ENCODE measurements at places on chromosomes 12 and 14.

DNA sequence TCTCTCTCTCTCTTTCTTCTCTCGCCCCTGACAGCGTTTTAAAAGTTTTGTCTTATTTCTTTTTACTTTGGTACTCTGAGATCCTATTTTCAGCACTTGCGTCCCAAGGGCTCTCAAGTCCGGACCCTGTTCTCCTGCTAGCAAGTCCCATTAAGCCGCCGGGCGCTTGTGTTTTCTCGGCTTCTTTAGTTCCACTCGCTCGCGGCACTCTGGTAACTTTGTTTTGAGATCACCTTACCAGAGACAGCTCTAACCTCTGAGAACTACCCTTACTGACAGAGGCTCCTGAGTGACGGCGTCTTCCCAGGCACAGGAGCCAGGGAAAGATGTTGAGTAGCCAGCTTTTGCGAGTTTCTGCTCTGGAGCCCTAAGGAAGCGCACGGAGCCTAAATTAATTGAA is 2.7 kb upstream of the MYF5 start:
- no peak for DNase-seq

DNA sequence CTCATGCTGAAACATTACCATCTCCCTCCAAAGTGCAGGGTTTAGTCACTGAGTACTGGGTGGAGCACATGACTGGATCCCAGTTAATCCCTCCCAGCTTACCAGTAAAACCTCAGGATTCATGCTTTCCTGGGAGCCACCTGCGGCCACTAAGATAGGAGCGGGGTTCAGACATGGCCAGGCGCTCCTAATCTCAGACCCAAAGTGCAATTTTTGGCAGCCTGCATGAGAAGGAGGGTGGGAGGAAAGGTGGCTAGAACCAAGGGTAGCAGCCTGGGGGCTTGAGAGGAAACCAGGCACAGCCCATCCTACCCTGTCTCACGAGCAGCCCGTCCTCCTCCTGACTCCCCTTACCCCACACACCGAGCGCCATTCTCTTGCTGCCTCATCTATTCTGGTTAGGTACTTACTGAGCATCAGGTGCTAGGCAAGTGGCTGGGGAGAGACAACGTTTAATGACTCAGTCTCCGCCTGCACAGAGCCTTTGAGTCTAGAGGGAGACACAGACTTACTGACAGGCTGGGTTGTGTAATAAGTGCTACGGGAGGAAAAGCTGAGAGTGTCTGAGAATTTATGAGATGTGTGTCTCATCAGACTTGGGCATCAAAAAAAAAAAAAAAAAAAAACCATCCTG is 9.9 kb downstream of the GPRC5A start:
- DNase-seq = no peak

GRCh38 chr14:60093606-60094005 is 1.9 kb downstream of the PCNX4 start:
- DNase-seq = no peak

GRCh38 chr12:5856692-5857091 is 88.4 kb downstream of the ANO2 start:
- no peak for DNase-seq

DNA sequence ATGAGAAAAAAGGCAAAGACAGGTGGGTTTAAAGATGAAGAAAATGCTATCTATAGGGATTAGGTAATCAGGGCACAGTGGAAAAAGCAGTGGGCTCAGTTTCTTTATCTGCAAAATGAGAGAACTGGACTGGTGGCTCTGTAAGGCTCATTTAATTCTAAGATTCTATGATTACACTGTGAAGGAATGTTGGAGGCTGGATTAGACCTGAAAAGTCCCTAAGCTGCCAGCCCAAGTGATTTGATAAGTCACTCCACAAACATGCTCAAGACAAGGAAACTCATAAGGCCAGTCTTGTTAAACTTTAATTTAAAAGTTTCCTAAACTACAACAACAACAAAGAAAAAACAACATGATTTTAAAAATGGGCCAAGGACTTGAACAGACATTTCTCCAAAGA is 75.1 kb downstream of the DCAF5 start:
- DNase-seq = peak; percentile 51

- DNase-seq = no peak
Observed at GRCh38 chr14:60175255-60175902, 10.2 kb upstream of the DHRS7 start.

GRCh38 chr14:71086567-71086966 is 179.3 kb downstream of the PCNX1 start:
- no peak for DNase-seq

DNA sequence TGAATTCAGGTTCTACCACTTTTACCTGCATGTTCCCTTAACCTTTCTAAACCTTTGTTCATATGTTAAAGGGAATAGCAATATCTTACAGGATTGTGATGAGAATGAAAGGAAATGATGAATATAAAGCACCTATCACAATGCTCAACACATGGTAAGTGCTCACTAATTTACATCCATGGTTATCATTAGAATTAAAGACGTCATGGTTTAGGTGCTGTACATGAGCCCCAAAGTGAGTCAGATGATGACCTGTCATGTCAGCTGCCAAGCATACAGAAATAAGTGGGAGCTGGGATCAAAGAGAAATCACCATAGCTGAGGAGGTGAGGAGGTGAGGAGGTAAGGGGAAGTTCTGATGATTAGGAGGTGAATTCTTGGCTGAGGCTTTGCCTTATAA is 135.9 kb upstream of the ATP2B1 start:
- DNase-seq = no peak

DNA sequence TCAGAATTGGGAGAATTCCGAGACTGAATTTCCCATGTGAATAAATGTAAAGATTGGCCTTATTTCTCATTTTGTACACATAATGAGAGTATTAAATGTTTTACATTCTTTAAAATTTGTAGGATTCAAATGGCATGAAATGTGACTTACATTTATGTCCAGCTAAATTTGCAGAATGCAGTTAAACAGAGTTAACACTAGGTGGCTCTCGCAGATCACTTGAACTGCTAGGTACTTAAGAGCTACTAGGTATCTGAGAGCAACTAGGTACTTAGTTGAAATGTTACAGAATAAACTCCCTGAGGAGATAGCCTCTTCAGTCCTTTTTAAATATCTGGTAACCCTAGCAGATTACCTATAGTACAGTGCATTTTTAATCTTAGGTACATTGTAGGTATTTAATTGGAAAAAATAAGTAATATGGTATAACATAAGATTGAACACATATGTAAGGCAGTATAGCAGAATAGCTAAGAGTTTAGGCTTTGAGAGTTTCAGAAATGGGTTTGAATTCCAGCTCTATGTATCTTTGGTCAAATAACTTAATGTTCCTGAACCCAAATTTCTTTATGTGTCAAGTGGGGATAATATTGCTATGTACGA is 73.8 kb downstream of the KIAA0586 start:
- DNase-seq = peak; percentile 16

DNA sequence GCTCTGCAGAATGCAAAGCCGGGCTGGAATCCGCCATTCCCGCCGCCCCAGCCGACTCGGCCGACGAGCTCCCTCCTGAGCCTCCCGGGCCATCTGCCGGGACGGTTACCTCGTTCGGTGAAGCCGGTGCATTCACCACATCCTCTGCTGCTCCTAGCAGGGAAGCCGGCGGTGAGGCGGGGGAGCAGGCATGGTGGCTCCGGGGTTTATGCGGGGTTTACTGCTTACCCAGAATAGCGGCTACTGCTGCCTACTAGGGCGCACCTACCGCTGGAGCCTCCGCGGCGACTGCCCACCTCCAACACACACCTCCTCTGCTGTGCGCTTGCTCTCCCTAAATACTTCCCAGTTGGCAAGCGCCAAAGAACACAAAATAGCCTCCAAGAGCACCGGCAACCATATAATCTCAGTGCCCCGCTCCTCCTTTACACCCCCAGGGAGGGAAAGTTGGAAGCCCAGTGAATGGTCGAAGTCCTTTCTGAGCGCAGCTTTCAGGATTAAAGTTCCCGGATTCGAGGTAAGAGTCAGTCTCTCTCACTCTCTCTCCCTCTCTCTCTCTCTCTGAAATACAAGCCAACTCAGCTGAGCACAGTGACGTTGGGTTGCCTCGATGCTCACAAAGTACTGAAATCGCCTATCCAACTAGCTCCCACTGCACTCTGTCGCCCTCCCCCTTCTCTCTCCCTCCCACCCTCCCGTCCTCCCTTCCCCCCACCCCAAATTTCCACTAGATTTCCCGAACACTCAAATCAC is at the start of gene TBX5:
TBX5 (minus strand) TSS at position 626 of the 753 bp plus-strand sequence. CDS start 2,246 bp downstream, outside the sequence.
- no peak for DNase-seq

- DNase-seq = no peak
Observed at GRCh38 chr12:106113446-106113823, 25.3 kb downstream of the NUAK1 start.

DNA sequence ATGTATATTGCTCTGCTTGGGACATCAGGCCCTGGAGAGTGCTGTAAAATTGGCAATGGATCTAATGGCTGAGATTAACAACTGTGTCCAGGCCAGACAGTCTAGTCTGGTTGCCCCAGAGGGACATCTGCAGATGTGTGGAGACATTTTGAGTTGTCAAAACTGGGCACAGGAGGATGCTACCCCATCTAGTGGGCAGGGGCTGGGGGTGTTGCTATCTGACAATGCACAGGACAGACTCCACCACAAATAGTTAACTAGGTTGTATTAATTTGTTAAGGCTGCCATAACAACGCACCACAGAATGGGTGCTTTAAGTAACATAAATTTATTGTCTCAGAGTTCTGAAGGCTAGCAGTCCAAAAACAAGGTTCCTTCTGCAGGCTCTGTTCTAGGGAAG is 302.5 kb upstream of the AMIGO2 start:
- DNase-seq = no peak

- DNase-seq = no peak
Observed at GRCh38 chr14:104149617-104150135, 11.3 kb downstream of the KIF26A start.

GRCh38 chr12:81245907-81246570 is 168.2 kb downstream of the ACSS3 start:
- DNase-seq = no peak

GRCh38 chr14:74419086-74419485 is 6.9 kb downstream of the SYNDIG1L start:
- no peak for DNase-seq

GRCh38 chr12:33061844-33062243 is 165.3 kb upstream of the PKP2 start:
- DNase-seq = no peak

GRCh38 chr14:98368221-98368620 is 903.8 kb downstream of the BCL11B start:
- DNase-seq = no peak

DNA sequence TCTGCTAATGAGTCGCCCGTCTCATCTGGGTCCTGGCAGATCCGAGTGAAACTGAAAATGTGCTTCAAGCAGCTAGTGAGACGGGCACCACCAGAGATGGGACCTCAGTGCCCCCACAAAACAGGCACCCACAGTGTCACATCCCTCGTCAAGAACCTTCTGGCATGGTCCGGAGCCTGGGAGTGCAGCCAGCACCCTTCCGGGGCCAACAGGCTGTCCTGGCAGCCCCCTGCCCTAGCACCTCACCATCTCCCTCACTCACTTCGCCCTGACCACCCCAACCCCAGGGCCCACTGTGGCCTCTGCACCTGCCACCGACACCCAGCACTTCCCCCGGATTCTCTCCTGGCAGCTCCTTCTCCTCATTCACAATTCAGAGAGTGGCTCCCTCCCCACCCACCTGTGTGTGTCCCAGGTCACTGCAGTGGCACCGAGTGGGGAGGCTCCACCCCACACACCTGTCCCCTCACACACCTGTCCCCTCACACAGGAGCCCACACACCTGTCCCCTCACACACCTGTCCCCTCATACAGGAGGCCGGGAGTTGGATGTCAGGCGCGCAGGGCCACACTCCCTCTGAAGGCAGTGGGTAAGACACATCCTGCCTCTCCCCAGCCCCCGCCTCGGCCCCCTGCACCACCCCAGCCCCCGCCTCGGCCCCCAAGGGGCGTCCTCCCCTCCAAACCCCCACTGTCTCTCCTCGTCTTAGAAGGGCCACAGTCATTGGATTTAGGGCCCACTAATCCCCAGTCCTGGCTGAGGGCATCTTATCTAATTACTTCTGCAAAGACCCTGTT is 7.9 kb downstream of the GALNT9 start:
- DNase-seq = no peak

DNA sequence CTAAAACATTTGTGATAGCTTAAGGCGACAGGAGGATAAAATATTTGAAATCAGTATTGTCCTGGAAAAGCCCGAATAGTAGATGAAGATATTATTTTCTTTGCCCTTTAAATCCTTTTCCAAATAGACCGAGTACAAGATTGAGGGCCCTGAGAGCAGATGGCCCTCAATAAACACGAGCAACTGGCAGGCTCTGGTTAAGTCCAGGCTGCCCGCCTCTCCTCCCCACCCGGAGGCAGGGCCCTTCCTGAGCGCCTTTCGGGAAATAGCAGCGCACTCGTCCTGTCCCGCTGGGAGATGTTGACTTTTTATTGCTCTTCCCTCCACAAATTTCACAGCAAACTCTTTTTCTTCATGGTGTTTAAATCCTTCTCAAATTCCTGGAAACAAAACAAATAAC is 50.8 kb upstream of the MAX start:
- DNase-seq = no peak

DNA sequence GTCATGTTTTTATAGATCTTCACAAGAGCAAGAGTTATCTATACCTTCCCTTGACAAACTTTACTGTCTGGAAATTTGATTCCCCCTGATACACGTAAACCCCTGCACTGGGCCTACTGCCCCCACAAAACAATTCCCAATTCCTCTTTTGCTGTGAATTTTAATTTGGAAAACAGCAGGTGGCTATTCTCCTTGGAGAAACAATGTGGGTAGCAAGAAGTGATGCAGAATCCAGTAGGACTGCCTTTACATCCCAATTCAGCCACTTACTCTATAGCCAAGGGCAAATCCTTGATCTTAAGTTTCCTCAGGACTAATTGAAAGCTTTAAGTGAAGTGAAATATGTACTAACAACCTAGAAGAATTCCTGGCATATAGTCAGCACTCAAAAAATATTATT is 129.3 kb downstream of the ACSS3 start:
- no peak for DNase-seq

DNA sequence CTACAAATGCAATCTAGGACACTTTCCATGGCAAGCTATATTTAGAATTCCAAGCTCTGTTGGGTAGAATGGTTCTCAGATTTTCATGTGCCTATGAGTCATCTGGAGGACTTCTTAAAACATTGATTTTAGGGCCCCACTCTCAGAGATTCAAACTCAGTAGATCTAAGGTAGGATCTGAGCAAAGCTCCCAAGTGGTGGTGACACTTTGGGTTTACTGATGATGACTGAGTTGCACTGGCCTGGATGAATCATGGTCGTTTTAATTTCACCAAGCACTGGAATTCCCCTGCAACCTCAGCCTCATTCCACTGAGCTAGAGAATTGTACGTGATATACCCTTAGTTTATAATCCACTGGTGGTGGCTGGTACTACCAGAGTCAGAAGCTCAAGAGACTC is 86.5 kb downstream of the PPM1H start:
- DNase-seq = peak; percentile 43

GRCh38 chr14:29724991-29725390 is 202.7 kb downstream of the PRKD1 start:
- peak; percentile 25 for DNase-seq
